ENCODE measurements at places on chromosomes 1 and 21.

GRCh38 chr1:43524804-43525203 is 5.9 kb upstream of the PTPRF start:
- no peak for DNase-seq

GRCh38 chr1:54557671-54558355 is 9.8 kb downstream of the ACOT11 start:
- no peak for DNase-seq

GRCh38 chr1:195105773-195106172 is 1502.5 kb downstream of the KCNT2 start:
- DNase-seq = no peak

DNA sequence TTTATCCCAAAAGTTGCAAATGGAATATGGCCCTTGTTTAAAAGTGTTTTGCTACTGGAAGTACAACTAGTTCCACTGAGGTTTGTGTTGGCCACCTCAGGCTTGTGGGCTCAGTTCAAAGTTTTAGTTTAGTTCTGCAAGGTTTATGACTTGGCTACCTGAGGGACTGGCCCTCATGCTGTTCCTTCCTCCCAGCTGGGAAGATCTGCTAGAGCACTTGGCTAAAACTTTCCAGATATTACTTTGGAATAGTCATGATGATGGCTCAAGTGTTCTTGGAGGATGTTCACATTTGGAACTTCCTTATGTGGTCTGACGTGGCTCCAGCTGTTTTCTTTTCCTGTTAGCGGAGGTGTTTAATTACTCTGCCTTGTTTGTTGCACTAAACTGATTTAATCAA is 110.2 kb upstream of the IVNS1ABP start:
- no peak for DNase-seq

- DNase-seq = no peak
Observed at GRCh38 chr1:184542291-184542690, 155.5 kb downstream of the C1orf21 start.
